ENCODE measurements at places on chromosomes 11 and 22. TPM values are rescaled to one million over a fixed set of nuclear protein-coding genes. Genes with fewer than 3 reads are reported as not detected.

The CASP1 gene
- 19.3 TPM for total RNA-seq

The PLAAT2 gene
- not detected for total RNA-seq

The NAALAD2 gene
- 2.2 TPM for total RNA-seq

The L3MBTL2 gene
- 23.7 TPM for total RNA-seq

Data from bronchus fibroblast of lung (primary cell).